NCI-H2029 treated with DMSO at 0.1 percent for 48 hours (cell line): ENCODE measurements at places on chromosomes 4 and X.
A peak's percentile ranks its signal among the peaks of the same experiment; 100 is the strongest.

GRCh38 chr4:109495514-109495913, 61.9 kb downstream of the SEC24B start:
- no peak for DNase-seq

- no peak for DNase-seq
Measured at GRCh38 chrX:139798701-139799100, 90.7 kb upstream of the MCF2 start.

- no peak for DNase-seq
Measured at GRCh38 chrX:20965270-20966044, 408.8 kb upstream of the CNKSR2 start.

GRCh38 chr4:155173371-155173770, 35.1 kb upstream of the NPY2R start:
- DNase-seq = no peak

DNA sequence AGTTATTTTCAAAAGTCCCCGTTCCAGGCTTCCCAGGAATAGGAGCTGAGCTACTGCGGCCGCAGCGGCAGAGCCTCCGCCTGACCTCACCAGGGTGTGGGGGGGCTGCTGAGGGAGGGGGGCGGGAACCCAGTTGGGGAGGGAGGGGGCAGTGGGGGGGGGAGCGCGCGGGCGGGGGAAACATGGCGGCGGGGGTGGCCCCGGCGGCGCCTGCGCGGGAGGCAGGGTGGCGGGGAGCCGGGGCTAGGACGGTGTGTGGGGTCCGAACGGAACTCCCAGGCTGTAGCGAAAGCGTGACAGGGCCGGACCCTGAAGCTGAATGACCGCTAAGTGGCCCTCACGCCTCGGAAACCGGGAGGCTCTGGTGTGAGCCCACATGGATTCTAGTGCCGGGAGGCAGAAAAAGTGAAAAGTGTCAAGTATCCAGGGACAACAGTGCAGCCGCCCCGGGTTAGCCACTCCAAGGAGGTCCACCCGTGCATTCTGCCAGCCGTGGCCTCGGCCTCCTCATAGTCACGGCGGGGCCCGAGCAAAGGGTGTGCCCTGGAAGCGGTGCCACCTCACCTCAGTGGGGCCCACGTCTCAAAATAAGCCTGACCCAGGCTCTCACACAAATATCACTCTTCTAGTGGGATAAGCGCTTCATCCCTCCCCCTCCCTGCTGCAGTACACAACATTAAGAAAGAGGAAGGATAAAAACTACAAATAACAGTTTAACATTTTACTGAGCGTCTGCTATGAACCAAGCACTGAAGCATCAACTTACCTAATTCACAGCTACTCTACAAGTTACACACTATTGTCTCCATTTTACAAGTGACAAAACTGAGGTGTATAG, at the start of gene KLHL13:
KLHL13 (minus strand) TSS at position 98 of the 838 bp plus-strand sequence. CDS start 88,337 bp downstream, outside the sequence.
- DNase-seq = no peak

- no peak for DNase-seq
Measured at GRCh38 chrX:15245896-15246295, 24.0 kb downstream of the ASB9 start.

- no peak for DNase-seq
Measured at GRCh38 chrX:134537179-134537955, 77.4 kb downstream of the HPRT1 start.

DNA sequence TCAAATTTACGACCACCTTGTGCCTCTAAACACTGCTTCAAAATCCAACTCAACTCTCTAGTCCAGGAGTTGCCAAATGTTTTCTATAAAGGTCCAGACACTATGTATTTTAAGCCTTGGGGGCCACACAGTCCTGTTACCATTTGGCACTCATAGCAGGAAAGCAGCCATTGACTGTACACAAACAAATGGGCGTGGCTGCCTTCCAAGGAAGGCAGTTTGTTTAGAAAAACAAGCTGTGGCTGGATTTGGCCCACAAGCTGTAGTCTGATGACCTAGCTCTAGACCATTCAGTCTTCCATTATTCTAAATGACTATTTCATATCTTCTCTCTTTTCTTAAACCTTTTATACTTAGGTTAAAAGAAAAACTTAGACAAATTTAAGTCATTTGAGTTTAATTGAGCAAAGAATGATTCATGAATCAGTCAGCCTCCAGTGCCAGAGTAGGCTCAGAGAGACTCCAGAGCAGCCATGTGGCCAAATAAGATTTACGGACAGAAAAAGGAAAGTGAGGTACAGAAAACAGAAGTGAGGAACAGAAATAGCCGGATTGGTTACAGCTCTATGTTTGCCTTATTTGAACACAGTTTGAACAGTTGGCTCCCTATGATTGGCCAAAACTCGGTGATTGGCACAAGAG, 825.8 kb upstream of the LCORL start:
- no peak for DNase-seq

DNA sequence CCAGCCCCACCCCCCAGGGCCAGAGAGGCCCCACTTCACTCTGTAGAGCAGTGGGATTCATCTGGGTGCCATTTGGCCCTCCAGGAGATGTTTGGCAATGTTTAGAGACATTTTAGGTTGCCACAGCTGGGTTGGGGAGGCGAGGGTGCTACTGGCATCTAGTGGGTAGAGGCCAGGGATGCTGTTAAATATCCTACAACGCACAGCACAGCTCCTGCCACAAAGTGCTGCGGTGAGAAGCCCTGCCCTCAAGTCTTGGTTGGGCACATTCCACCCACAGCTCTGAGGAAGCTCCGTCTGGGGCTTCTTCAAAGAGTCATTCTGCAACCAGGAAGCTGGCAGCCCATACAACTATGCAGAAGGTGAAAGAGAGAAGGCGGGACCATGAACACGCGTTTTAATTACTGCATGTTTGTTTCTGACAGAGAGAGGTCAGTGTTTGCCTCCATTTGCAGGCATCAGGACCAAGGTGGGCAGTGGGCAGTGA, 48.1 kb upstream of the FAM9C start:
- DNase-seq = no peak

- DNase-seq = no peak
Measured at GRCh38 chr4:33711826-33712225, 2532.5 kb downstream of the ARAP2 start.

GRCh38 chrX:2576793-2577192, 76.0 kb upstream of the DHRSX start:
- DNase-seq = no peak

DNA sequence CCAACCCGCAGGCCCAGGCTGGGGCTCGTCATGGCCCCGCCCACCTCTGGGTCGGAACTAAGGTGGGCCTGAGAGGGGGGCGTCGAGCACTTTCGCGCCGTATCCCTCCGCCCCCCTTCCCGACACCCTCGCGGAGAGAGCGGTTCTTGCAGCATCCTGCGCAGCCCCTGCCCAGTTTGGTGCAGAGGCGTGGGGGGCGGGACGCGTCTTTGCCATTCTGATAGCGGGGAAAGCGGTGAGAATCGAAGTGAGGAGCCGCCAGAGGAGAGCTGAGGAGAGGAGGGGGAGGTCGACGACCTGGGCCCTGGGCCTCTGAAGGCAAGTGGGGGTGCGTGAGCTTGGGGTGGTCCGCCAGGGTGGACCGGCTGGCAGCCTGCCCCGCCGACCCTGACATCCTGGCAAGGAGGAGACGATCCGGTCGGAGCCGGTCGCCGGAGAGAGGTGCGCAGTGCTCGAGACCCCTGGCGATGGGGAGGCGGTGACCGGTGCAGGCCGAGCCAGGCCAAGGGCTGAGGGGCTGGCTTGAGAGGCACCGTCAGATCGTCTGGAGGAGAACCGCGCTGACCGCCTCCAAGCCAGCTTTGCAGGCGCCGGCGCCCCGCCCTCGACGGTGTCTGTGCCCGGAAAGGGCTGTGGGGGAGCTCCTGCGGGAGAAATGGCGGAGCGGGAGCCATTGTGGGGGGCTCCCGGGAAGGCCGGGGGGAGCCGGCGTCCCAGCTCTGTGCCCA, 25.5 kb downstream of the GPRASP3 start:
- no peak for DNase-seq

GRCh38 chrX:1493877-1494510, 41.3 kb upstream of the ASMTL start:
- DNase-seq = no peak

DNA sequence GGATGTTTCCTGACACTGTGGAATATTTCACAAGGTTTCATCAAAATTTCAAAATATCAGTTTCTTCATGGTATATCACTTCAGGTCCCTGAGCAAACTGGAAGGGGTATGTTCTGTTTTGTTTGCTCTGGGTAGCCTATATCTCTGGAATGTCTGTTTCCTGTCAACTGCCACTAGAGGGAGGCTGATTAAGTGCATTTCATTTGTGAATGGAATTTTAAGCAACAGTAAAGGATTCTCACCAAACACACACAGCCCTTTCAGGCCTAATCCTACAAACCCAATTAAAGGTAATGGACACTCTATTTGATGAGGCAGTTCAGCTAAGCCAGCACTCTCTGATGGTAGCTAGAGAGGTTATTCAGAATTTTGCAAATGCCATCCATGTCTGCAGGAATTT, 307.1 kb downstream of the TEX13A start:
- DNase-seq = no peak

- DNase-seq = no peak
Measured at GRCh38 chr4:48203819-48204218, 65.8 kb downstream of the TEC start.

- no peak for DNase-seq
Measured at GRCh38 chr4:294732-295131, 10.5 kb downstream of the ZNF732 start.

- DNase-seq = peak; percentile 8
Measured at GRCh38 chrX:24647257-24648058, at the start of gene PCYT1B. Gene PCYT1B (minus strand): TSS chrX:24647347. CDS start chrX:24647105, 242 bp downstream.

DNA sequence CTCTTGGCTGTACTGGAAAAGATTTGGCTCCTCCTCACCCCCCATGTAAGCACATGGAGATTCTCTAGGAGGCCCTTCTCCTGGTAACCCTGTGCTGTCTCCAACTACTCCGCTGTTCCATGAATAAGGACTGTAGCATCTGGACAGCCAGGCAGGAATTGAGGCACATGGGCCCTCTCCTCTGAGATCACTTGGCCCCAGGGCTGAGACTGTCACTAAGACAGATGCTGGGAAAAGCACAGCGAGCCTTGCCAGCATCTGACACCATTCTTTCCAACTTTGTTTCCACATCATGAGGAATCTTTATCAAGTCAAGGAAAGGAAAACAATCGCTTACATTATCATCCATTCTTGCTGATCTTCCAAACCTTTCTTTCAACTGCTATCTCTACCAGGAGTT, 222.6 kb upstream of the INTU start:
- DNase-seq = no peak

- no peak for DNase-seq
Measured at GRCh38 chr4:81494031-81494431, 22.3 kb upstream of the RASGEF1B start.

DNA sequence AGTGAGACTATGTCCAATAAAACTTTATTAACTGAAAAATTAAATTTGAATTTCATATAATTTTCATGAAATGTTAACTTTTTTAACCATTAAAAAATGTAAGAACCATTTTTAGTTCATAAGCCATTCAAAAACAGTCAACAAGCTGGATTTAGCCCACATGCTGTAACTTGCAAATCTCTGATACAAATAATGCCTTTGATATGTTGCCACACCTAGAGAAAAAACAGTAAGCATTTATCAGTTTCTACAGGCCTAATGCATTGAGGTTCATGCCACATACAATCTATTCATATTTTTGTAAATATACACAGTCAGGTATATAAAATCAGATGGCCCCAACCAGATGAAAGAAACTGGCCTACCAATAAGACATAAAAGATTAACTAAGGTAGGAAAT, 52.8 kb downstream of the LCORL start:
- no peak for DNase-seq

DNA sequence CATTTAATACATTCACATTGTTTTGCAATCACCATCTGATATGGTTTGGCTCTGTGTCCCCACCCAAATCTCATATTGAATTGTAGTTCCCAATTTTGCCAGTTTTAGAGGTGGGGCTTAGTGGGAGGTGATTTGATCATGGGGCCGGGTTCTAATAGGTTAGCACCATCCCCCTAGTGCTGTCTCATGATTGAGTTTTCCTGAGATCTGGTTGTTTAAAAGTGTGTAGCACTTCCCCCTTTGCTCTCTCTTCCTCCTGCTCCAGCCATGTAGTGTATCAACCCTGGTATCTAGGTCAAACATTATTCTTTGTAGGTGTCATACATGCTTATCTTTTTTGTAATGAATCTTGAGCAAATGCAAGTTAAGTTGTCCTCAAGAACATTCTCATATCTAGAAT, 83.3 kb upstream of the KIT start:
- DNase-seq = no peak

GRCh38 chr4:87982036-87982435, 6.5 kb downstream of the SPP1 start:
- DNase-seq = no peak

GRCh38 chr4:46975812-46976553, 17.4 kb downstream of the GABRA4 start:
- DNase-seq = no peak

- no peak for DNase-seq
Measured at GRCh38 chrX:71162981-71163380, 18.3 kb downstream of the NLGN3 start.

DNA sequence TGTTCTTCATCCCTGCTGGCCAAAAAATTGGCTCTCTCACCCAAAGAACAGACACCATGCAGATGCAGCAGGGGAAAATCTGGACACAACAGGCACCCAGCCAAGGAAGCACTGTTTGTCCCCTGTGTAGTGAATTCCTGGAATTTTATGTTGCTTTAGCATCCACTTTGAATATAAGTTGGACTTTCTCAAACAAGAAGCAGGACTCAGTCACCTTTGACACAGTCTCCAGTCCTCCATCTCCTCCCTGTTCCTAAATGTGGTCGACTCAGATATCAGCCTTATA, 11.8 kb downstream of the ZNF182 start:
- no peak for DNase-seq

GRCh38 chr4:146709956-146710355, 71.3 kb downstream of the POU4F2 start:
- DNase-seq = no peak

- no peak for DNase-seq
Measured at GRCh38 chrX:29397506-29397905, 810.3 kb downstream of the IL1RAPL1 start.

DNA sequence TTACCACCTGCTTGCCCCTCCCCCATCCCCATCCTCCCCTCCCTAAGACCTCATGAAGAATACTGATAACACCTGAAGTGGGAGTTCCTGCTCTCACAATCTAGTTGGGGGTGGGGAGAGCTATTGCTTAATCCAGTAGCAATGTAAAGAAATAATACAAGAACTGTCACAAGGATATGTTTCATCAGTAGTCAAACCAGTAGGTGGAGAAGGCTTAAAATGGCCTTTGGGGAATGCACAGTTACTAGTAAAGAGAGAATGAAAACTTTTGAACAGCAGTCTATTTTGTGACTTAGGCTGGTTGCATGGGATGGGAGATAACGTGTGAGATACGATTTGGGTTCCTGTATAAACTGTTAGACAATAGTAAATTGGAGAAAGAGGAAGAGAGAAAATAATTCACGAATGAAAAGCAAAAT, 6.0 kb downstream of the GALNT7 start:
- DNase-seq = no peak
